GM23338 (cell line): ENCODE measurements at places on chromosomes 3 and 15. TPM values are rescaled to one million over a fixed set of nuclear protein-coding genes. Genes with fewer than 3 reads are reported as not detected.

TNFSF10 gene
- not detected in 2 replicates for total RNA-seq

CD276 gene
- 131 and 158 TPM in 2 replicates for total RNA-seq

SPTSSB gene
- total RNA-seq: 33.0 and 33.5 TPM in 2 replicates

SLC22A14 gene
- not detected in 2 replicates for total RNA-seq

SMAD6 gene
- 11.9 and 15.7 TPM in 2 replicates for total RNA-seq

POPDC2 gene
- not detected in 2 replicates for total RNA-seq

FAN1 gene
- 25.7 and 29.2 TPM in 2 replicates for total RNA-seq

ISLR gene
- total RNA-seq: 1.6 TPM in 1 of 2 replicates, not detected in the other

P2RY13 gene
- not detected in 2 replicates for total RNA-seq

CFAP161 gene
- total RNA-seq: not detected in 2 replicates

SLC51A gene
- total RNA-seq: 4.0 and 4.5 TPM in 2 replicates

GRCh38 chr15:89452330-89452836 lies 44.0 kb downstream of the RHCG start:
- no peaks in the 10 kb centered on the region for H3K36me3 ChIP-seq
- H3K27me3 ChIP-seq: no peaks in the 10 kb centered on the region
- no peak overlapping the region for H3K27ac ChIP-seq
- peaks cover 9% of the 10 kb centered on the region for H3K4me1 ChIP-seq

- DNase-seq: peak; percentile 65
- peaks cover 12% of the 10 kb centered on the region for H3K4me1 ChIP-seq
- H3K4me3 ChIP-seq: no peak overlapping the region
Measured at GRCh38 chr3:11832981-11833905, 13.4 kb downstream of the TAMM41 start.

GRCh38 chr15:48063411-48063985 lies 57.3 kb upstream of the SLC24A5 start:
- H3K27me3 ChIP-seq: no peaks in the 10 kb centered on the region
- H3K36me3 ChIP-seq: no peaks in the 10 kb centered on the region
- peak; percentile 14 for DNase-seq
- no peak overlapping the region for H3K27ac ChIP-seq
- no peak overlapping the region for H3K4me3 ChIP-seq
- H3K4me1 ChIP-seq: 0 out of 2 replicates have a peak, but pooled peaks cover 5% of the 10 kb centered on the region

- H3K36me3 ChIP-seq: no peaks in the 10 kb centered on the region
- H3K4me1 ChIP-seq: no peaks in the 10 kb centered on the region
- H3K27ac ChIP-seq: no peak overlapping the region
- no peaks in the 10 kb centered on the region for H3K27me3 ChIP-seq
Measured at GRCh38 chr3:149411583-149411982, 34.1 kb upstream of the TM4SF1 start.

DNA sequence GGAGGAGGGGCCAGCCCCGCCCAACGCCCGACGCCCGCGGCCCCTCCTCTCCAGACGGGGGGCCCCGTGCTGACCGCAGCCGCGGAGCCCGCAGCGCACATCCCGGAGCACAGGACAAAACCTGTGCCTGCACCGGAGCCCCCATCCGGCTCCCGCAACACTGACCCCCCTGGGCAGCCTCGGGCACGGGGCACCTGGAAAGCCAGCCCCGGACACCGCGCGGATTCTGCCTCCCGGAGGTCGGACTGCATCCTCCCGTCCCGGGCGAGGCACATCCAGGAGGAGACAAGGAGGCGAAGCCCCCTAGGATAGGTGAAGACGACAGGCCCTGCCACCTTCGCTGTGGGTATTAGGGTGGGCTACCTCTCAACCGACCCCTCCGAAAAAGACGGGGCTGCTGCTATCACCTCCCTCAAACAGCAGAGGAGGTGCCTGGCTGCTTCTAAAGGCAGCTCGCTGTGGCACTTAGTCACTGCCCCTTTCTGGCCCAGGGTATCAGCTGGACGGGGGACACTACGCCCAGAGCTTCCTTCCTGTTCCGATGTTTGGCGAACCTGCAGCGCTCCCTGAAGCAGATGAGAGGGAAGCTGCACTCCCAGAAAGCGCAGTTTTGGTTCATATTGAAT lies 10.6 kb downstream of the XXYLT1 start:
- no peaks in the 10 kb centered on the region for H3K27me3 ChIP-seq
- H3K4me3 ChIP-seq: peak overlapping the region; percentile 92
- peaks cover 23% of the 10 kb centered on the region for H3K4me1 ChIP-seq
- H3K36me3 ChIP-seq: no peaks in the 10 kb centered on the region
- DNase-seq: peak; percentile 84
- no peak overlapping the region for H3K27ac ChIP-seq

DNA sequence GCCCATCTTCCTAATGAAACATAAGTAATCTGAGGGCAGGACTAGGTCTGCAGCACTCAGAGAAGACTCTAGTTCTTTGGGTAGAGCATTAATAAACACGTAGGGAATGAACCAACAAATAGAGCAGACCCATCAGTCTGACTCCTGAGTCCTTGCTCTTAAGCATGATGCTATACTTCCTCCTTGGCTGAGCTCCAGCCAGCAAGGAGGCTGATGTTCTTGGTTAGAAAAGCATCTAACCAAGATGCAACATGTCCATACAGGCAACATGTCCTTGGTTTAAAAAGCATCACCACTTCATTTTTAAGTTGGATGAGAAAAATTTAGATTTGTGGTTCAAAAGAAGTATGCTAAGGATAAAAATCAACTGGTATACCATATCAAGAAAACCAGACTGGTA lies 8.5 kb upstream of the MYH15 start:
- no peak overlapping the region for H3K27ac ChIP-seq
- no peaks in the 10 kb centered on the region for H3K36me3 ChIP-seq
- DNase-seq: no peak
- H3K27me3 ChIP-seq: no peaks in the 10 kb centered on the region
- no peak overlapping the region for H3K4me3 ChIP-seq

- H3K4me1 ChIP-seq: peaks cover 24% of the 10 kb centered on the region
- no peaks in the 10 kb centered on the region for H3K27me3 ChIP-seq
- no peak overlapping the region for H3K4me3 ChIP-seq
Measured at GRCh38 chr3:171375666-171376595, 84.3 kb downstream of the TNIK start.

GRCh38 chr3:141429371-141430035 lies 57.3 kb upstream of the RASA2 start:
- peaks cover 13% of the 10 kb centered on the region for H3K4me1 ChIP-seq
- no peak overlapping the region; the same call in 1 of the 2 replicates for H3K27ac ChIP-seq
- DNase-seq: no peak
- no peaks in the 10 kb centered on the region for H3K27me3 ChIP-seq
- H3K4me3 ChIP-seq: peak overlapping the region; percentile 30; the same call in 1 of the 2 replicates

- peak overlapping the region; percentile 32; the same call in 1 of the 2 replicates for H3K27ac ChIP-seq
- no peaks in the 10 kb centered on the region for H3K4me1 ChIP-seq
- no peak overlapping the region for H3K4me3 ChIP-seq
- peaks cover 3% of the 10 kb centered on the region for H3K36me3 ChIP-seq
Measured at GRCh38 chr3:49519296-49519695, 35.0 kb upstream of the BSN start.

GRCh38 chr3:123431007-123431657 lies 17.8 kb downstream of the ADCY5 start:
- H3K27me3 ChIP-seq: no peaks in the 10 kb centered on the region
- no peak overlapping the region for H3K27ac ChIP-seq
- no peaks in the 10 kb centered on the region for H3K36me3 ChIP-seq
- no peak for DNase-seq

GRCh38 chr3:140906785-140907184 lies 34.9 kb upstream of the SLC25A36 start:
- H3K27me3 ChIP-seq: no peaks in the 10 kb centered on the region
- no peak for DNase-seq
- no peak overlapping the region for H3K27ac ChIP-seq
- H3K4me3 ChIP-seq: no peak overlapping the region

- no peak for DNase-seq
- H3K27me3 ChIP-seq: no peaks in the 10 kb centered on the region
- no peak overlapping the region for H3K27ac ChIP-seq
- H3K4me1 ChIP-seq: no peaks in the 10 kb centered on the region
- no peaks in the 10 kb centered on the region for H3K36me3 ChIP-seq
Measured at GRCh38 chr3:35849496-35849895, 210.2 kb downstream of the ARPP21 start.

DNA sequence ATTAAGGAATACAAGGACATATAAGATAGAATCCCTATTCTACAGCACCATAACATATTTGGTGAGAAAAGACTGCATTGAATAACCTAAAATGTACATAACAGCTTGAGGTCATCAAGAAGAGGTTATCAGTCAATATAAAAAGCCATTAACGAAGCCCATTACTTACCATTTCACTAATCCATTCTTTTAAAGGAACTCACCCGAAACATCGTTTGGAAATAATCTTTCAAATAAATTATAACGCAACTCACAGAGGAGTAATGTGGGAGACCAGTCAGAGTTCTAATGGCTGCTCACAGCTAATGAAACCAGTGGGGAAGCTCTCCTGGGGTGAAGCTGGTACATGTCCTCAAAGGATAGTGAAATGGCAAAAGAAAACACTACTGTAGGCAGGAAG lies 188.4 kb downstream of the TBC1D5 start:
- H3K27me3 ChIP-seq: no peaks in the 10 kb centered on the region
- no peaks in the 10 kb centered on the region for H3K36me3 ChIP-seq
- H3K4me1 ChIP-seq: peaks cover 13% of the 10 kb centered on the region
- no peak overlapping the region for H3K4me3 ChIP-seq

DNA sequence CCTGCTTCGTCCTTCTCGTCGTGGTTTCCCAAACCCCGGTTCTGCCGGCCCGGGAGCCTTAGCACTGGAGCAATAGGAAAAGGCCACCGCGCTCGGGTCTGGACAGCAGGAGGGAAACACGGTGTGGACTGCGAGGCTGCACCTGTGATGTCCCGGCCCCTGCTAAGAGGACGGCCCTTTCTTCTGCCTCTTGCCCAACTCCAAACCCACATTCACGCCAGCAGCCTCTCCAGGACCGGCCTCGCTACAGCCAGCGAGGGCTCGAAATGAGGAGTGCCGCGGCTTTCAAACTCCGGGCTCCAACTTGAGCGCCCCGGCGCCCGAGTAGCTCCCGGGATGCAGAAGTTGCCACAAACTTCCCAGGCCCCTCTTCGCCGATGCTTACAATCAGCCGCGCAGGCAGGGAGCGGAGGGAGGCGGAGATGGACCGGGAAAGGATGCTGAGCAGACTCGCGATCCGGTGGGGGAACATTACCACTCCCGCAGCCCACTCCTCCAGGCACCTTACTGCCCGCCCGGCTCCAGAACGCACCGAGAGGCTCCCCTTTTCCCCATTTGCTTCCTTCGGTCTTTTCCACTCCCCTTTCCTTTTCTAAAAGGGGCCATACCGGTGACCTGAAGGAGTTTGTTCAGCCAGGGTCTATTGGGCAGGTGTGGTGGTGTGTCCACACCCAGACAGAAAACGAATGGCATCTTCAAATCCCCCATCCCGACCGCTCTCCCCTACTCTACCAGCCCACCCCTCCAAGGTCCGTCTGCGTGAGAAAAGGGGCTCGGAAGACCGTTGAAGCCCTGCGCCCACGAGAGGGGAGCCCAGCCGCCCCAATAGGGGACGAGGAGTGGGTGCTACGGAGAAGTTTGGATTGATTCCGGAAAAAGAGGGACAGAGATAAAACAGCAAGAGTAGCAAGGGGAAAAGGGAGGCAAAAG lies 18.8 kb upstream of the SATB1 start:
- H3K4me3 ChIP-seq: peak overlapping the region; percentile 89
- H3K36me3 ChIP-seq: no peaks in the 10 kb centered on the region
- DNase-seq: peak; percentile 79
- H3K27ac ChIP-seq: no peak overlapping the region
- H3K4me1 ChIP-seq: peaks cover 20% of the 10 kb centered on the region

DNA sequence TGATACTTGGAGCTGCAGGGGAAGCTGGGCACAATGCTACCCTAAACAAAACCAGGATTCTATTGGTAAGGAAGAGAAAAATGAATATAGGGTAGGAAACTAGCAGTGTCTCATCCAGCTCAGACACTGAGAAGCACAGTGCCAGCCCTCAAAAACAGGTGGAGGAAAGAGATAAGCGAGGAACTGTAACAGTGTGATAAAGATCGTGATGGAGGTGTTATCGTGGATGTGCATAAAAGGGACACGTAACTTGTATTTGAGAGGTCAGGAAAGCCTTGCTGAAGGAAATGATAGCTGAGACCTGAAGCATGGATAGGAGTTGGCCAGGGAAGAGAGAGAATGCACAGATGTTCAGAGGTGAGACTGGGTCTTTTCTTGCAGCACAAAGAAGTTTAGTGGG lies 27.4 kb downstream of the MIX23 start:
- H3K27ac ChIP-seq: no peak overlapping the region
- no peaks in the 10 kb centered on the region; the same call in 1 of the 2 replicates for H3K36me3 ChIP-seq
- H3K4me3 ChIP-seq: no peak overlapping the region

- no peak overlapping the region for H3K27ac ChIP-seq
- H3K27me3 ChIP-seq: no peaks in the 10 kb centered on the region
- DNase-seq: no peak
- peaks cover 11% of the 10 kb centered on the region for H3K4me1 ChIP-seq
- H3K4me3 ChIP-seq: no peak overlapping the region
- H3K36me3 ChIP-seq: no peaks in the 10 kb centered on the region
Measured at GRCh38 chr3:43735618-43736017, 44.9 kb downstream of the ABHD5 start.

- H3K27ac ChIP-seq: no peak overlapping the region
- no peak overlapping the region for H3K4me3 ChIP-seq
- H3K36me3 ChIP-seq: no peaks in the 10 kb centered on the region
- H3K4me1 ChIP-seq: peaks cover 5% of the 10 kb centered on the region; the same call in 1 of the 2 replicates
Measured at GRCh38 chr3:64773137-64773536, 85.3 kb upstream of the ADAMTS9 start.

GRCh38 chr3:50230794-50231125 lies 5.2 kb upstream of the GNAI2 start:
- H3K27me3 ChIP-seq: peaks cover 4% of the 10 kb centered on the region
- H3K4me3 ChIP-seq: no peak overlapping the region
- H3K27ac ChIP-seq: no peak overlapping the region

DNA sequence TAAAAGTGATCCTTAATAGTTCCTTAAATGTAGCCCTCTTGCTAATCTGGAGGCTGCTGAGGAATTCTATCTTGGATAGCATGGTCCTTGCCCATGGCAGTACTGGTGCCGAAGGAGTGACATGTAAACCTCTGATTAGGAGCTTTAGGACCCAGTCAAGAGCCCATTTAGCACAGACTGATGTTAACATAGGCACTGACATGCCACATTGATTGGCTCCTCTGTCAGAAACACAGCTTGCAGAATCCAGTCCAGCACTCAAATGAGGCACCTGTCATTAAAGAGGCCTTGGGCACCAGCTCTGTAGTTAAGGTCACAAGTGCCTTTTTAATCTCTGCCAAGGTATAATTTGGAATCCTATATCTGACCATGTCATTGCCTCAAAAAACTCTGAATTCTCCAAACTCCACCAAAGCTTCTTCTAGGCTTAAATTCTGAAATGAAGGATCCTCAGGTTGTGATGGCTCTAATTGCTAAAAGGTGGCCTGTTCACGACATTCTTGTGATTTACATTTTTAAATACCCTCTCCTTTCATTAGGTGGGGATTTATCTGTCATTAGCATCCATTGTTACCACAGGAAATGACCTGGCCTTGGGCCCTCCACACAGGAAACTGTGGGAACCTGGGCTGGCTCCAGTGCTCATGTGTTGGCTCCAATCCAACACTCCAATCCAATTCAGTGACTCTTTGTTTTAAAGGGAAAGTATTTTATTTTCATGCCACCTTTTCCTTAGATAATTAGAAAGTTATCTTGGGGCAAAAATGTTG lies 57.3 kb upstream of the RNF7 start:
- peaks cover 14% of the 10 kb centered on the region for H3K4me1 ChIP-seq
- no peak overlapping the region for H3K4me3 ChIP-seq
- 0 out of 2 replicates have a peak overlapping the region, but pooled peaks have one; percentile 15 for H3K27ac ChIP-seq
- H3K27me3 ChIP-seq: no peaks in the 10 kb centered on the region

GRCh38 chr3:198028718-198029117 lies 68.7 kb downstream of the LMLN start:
- DNase-seq: no peak
- no peak overlapping the region for H3K4me3 ChIP-seq
- no peaks in the 10 kb centered on the region; the same call in 1 of the 2 replicates for H3K36me3 ChIP-seq
- no peak overlapping the region for H3K27ac ChIP-seq
- H3K4me1 ChIP-seq: no peaks in the 10 kb centered on the region

- DNase-seq: no peak
- no peak overlapping the region for H3K27ac ChIP-seq
- no peaks in the 10 kb centered on the region for H3K27me3 ChIP-seq
- no peak overlapping the region for H3K4me3 ChIP-seq
Measured at GRCh38 chr15:44595246-44595645, 58.3 kb downstream of the EIF3J start.
